A549 treated with DMSO at 1 μM for 4 hours (cell line): ENCODE measurements at places on chromosomes 5 and 9. TPM values are rescaled to one million over a fixed set of nuclear protein-coding genes. Genes with fewer than 3 reads are reported as not detected.

The GAPVD1 gene
- total RNA-seq, result 15.1 to 20.6 TPM (median 18.6 TPM) in 5 replicates

The GFPT2 gene
- 34.6 to 54.2 TPM (median 51.6 TPM) in 5 replicates for total RNA-seq

The DIPK1B gene
- total RNA-seq, result 7.1 to 10.2 TPM (median 8.0 TPM) in 5 replicates

The PPP3R2 gene
- total RNA-seq, result not detected in 5 replicates

The LCN10 gene
- total RNA-seq, result not detected in 5 replicates

The FOCAD gene
- 17.5 to 23.4 TPM (median 19.0 TPM) in 5 replicates for total RNA-seq

The GDA gene
- total RNA-seq, result 0.84 to 1.5 TPM (median 1.2 TPM) in 5 replicates

The SLC6A19 gene
- total RNA-seq, result not detected in 5 replicates

The ROPN1L gene
- 1.00 to 2.9 TPM (median 2.1 TPM) in 5 replicates for total RNA-seq

The ARL14EPL gene
- 0.09 to 0.54 TPM (median 0.29 TPM) in 4 of 5 replicates, not detected in the other for total RNA-seq

The PCDHGC4 gene
- total RNA-seq, result not detected in 5 replicates

The TRAF1 gene
- total RNA-seq, result 4.1 to 12.0 TPM (median 7.0 TPM) in 5 replicates

The C5orf52 gene
- not detected in 5 replicates for total RNA-seq

The SPINK13 gene
- not detected in 5 replicates for total RNA-seq

The TARS1 gene
- total RNA-seq, result 140 to 186 TPM (median 161 TPM) in 5 replicates

The SPAAR gene
- 0.08 TPM in 1 of 5 replicates, not detected in the others for total RNA-seq

The FAM193B gene
- total RNA-seq, result 18.0 to 33.3 TPM (median 28.4 TPM) in 5 replicates

The TYRP1 gene
- total RNA-seq, result not detected in 5 replicates

The RGS7BP gene
- total RNA-seq, result not detected in 5 replicates

The PRR7 gene
- total RNA-seq, result 13.5 to 37.0 TPM (median 31.3 TPM) in 5 replicates

The VLDLR gene
- total RNA-seq, result 20.2 to 24.2 TPM (median 22.3 TPM) in 5 replicates

The NAIP gene
- 0.25 to 0.47 TPM (median 0.41 TPM) in 5 replicates for total RNA-seq

The TPM2 gene
- 576 to 636 TPM (median 626 TPM) in 5 replicates for total RNA-seq

The MARCHF3 gene
- total RNA-seq, result 0.90 to 1.5 TPM (median 1.1 TPM) in 5 replicates

The SLC24A2 gene
- not detected in 5 replicates for total RNA-seq

The MEF2C gene
- total RNA-seq, result 0.07 TPM in 1 of 5 replicates, not detected in the others

The IFNE gene
- total RNA-seq, result 1.5 to 2.8 TPM (median 2.2 TPM) in 5 replicates

The EXOSC2 gene
- total RNA-seq, result 59.4 to 72.7 TPM (median 60.8 TPM) in 5 replicates

The TNFSF8 gene
- not detected in 5 replicates for total RNA-seq

The PCAT7 gene
- total RNA-seq, result 0.66 to 1.2 TPM (median 0.92 TPM) in 5 replicates

The CSF1R gene
- total RNA-seq, result 0.05 to 0.37 TPM (median 0.09 TPM) in 5 replicates

The DOCK8 gene
- total RNA-seq, result 0.26 to 0.55 TPM (median 0.34 TPM) in 5 replicates

The SLC34A3 gene
- total RNA-seq, result 0.07 to 0.14 TPM (median 0.11 TPM) in 4 of 5 replicates, not detected in the other

The SLF1 gene
- 6.7 to 11.0 TPM (median 8.8 TPM) in 5 replicates for total RNA-seq

The GPR150 gene
- total RNA-seq, result 0.08 to 0.14 TPM (median 0.14 TPM) in 4 of 5 replicates, not detected in the other

The ZNF484 gene
- 2.0 to 3.1 TPM (median 2.6 TPM) in 5 replicates for total RNA-seq

The ABO gene
- total RNA-seq, result not detected in 5 replicates

The GADD45G gene
- 0.19 to 0.30 TPM (median 0.24 TPM) in 4 of 5 replicates, not detected in the other for total RNA-seq

The CTXN3 gene
- not detected in 5 replicates for total RNA-seq

The GBGT1 gene
- 1.7 to 3.4 TPM (median 2.4 TPM) in 5 replicates for total RNA-seq

The YTHDC2 gene
- 7.4 to 9.5 TPM (median 8.7 TPM) in 5 replicates for total RNA-seq

The C5orf46 gene
- total RNA-seq, result not detected in 5 replicates

The NTRK2 gene
- 0.01 to 0.03 TPM (median 0.03 TPM) in 5 replicates for total RNA-seq

The AGPAT2 gene
- total RNA-seq, result 72.3 to 105 TPM (median 98.6 TPM) in 5 replicates

The MZB1 gene
- 0.14 TPM in 2 of 5 replicates, not detected in the others for total RNA-seq

The LCN2 gene
- 2.2 to 6.1 TPM (median 3.3 TPM) in 5 replicates for total RNA-seq

The FOXD4 gene
- 0.27 to 0.58 TPM (median 0.47 TPM) in 5 replicates for total RNA-seq

The GAS1 gene
- 0.05 to 0.08 TPM (median 0.06 TPM) in 4 of 5 replicates, not detected in the other for total RNA-seq

The FCN2 gene
- total RNA-seq, result not detected in 5 replicates

The SV2C gene
- not detected in 5 replicates for total RNA-seq
